Left lung (tissue), 14 donors: ENCODE measurements at places on chromosomes 5 and 9. TPM values are rescaled to one million over a fixed set of nuclear protein-coding genes. Genes with fewer than 3 reads are reported as not detected.
A peak's percentile ranks its signal among the peaks of the same experiment; 100 is the strongest.

GRCh38 chr5:110852053-110852452, 113.2 kb downstream of the SLC25A46 start:
- DNase-seq, result no peak

- DNase-seq, result no peak
Observed at GRCh38 chr5:135353952-135354721, 44.9 kb downstream of the MACROH2A1 start.

DNA sequence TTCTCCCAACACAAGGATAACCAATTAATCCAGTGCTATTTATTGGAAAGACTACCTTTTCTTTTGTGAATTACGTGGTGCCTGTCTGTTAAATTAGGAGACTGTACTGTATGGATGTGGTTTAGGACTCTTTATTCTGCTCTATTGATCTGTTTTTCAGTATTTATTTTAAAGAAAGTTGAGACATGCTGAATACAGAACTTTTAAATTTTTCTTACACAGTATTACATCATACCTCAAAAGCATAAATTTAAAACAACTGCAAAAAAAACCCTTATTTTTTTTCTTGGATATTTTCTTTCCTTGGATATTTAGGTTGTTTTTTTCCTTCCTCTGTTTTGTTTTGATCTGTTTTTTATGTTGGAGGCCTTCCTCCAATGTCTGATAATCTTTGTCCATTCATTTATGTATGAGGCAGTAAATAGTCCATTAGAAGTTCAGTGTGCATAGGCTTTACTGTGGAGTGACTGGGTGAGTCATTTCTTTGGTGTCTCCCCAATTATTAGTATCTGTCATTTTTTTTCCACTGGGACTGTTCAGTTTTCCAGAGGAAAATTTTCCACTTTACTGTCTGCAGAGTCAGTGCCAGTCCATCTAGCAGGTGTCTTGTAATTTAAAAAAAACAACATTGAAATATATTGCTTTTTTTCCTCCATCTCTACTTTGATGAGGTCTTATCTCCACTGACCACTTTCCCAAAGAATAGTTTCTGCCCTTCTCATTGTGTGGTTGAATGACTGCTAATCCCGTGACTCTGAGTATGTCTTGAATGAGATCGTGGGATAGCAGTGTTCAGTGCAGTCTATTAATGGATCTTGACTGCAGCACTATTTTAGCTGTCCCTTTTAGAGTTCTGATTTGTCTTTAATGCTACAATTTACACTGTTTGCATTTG, 15.2 kb downstream of the CYSTM1 start:
- no peak for DNase-seq

GRCh38 chr5:179886190-179886911, 21.3 kb downstream of the TBC1D9B start:
- no peak for DNase-seq

Gene CNTNAP3
- 5.3 TPM for total RNA-seq

- no peak for DNase-seq
Observed at GRCh38 chr9:87179553-87180340, 232.4 kb upstream of the GAS1 start.

DNA sequence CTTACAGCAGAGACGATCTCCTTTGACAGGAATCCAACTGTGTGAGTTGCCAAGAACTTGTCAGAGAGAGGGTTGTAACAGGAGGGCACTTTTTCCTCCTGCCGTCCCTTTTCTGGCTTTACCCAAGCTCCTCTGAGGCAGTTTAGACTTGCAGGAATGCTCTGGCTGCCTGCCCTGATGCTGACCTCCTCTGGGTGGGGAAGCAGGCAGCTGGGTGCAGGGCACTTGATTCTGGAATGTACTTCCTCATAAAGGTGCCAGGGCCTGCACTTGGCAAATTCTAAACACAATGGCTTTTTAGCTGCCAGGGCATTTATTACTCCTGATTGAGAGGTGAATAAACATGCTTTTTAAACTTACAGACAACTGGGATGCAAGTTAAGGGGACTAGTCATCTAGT, 190.4 kb downstream of the EPB41L4A start:
- DNase-seq, result peak; percentile 86

GRCh38 chr5:124575725-124576124, 170.7 kb downstream of the ZNF608 start:
- no peak for DNase-seq

- no peak for DNase-seq
Observed at GRCh38 chr5:76408104-76408654, 5.1 kb downstream of the IQGAP2 start.

Gene SH3TC2
- 1.0 TPM for total RNA-seq

- no peak for DNase-seq
Observed at GRCh38 chr9:71302776-71303175, 181.4 kb upstream of the TRPM3 start.

GRCh38 chr5:66164044-66164790, 20.1 kb downstream of the SREK1 start:
- no peak for DNase-seq

Gene PRDM9
- total RNA-seq, result not detected

DNA sequence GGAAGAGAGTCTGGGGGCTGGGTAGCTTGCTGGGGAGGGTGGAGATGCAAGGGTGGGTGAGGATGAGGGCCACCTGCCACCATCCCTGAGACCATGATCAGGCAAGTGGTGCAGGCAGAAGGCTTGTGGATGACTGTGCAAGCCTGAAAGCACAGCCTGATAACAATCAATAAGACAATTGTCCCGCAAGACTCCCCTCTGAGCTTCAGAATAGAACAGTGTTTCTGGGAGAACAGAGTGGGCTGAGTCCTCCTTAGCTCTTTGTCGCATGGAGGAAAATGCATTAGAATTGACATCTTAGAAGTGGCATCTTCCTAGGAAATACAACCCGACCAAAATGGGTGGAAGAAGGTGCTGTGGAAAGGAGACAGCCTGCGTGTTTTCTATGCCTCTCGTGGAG, 6.6 kb downstream of the GADD45G start:
- no peak for DNase-seq

Gene SLCO4C1
- total RNA-seq, result 27.4 TPM

DNA sequence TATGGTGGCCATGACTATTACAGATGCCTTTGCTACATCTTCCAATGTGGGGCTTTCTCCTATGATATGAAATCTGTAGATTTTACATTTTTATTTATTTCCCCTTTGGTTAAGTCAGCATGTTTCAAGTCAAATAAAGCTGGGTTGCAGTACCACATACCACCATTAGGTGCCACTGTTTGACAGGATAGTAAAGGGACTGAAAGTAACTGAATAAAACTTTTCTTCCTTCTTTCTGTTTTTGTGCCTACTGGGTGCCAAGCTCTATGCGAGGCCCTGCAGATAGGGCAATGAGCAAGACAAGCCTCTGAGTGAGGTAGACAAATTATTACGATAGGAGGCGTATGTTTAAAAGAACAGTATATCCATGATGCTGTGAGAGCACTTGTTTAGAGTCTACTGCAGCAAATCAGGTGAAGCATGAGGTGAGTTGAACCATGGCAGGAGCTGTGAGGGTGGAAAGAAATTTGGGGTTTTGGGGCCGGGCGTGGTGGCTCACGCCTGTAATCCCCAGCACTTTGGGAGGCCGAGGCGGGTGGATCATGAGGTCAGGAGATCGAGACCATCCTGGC, 64.8 kb downstream of the GDNF start:
- DNase-seq, result no peak

- no peak for DNase-seq
Observed at GRCh38 chr9:89051421-89052025, 60.3 kb downstream of the S1PR3 start.

DNA sequence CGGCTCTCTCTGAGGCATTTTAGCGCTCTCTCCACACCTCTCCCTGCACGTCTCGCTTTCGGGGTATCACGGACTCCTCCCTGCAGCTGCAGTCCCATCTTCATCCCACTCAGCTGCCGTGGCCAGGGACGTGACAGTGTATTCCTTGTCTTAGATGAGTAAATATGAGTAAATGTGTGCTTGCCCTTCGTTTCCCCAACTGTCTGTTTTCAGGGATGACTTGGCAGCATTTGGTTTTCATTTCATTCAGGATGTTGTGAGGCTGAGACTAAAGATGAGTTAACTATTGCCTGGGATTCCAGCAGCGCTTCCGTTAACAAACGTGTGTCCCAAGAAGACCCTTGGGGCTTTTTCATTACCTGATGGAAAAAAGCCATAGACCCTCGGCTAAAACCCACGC, 29.5 kb downstream of the GDNF start:
- DNase-seq, result no peak

GRCh38 chr9:96604004-96604319, 15.7 kb downstream of the CDC14B start:
- DNase-seq, result no peak

Gene TMC1
- not detected for total RNA-seq

Gene PRUNE2
- 17.7 TPM for total RNA-seq

Gene PCSK5
- 18.7 TPM for total RNA-seq

Gene PROB1
- total RNA-seq, result 1.7 TPM

GRCh38 chr5:157115502-157115901, 6.7 kb upstream of the HAVCR2 start:
- peak; percentile 36 for DNase-seq

- DNase-seq, result no peak
Observed at GRCh38 chr5:141100243-141100805, at the start of gene PCDHB3. Gene PCDHB3 (plus strand): TSS chr5:141100473. CDS start chr5:141100650, 177 bp downstream.

Gene HRCT1
- total RNA-seq, result 3.1 TPM

GRCh38 chr5:151143645-151144044, 13.9 kb downstream of the ANXA6 start:
- DNase-seq, result no peak

- no peak for DNase-seq
Observed at GRCh38 chr9:122789256-122790046, 718 bp downstream of the OR5C1 start.

DNA sequence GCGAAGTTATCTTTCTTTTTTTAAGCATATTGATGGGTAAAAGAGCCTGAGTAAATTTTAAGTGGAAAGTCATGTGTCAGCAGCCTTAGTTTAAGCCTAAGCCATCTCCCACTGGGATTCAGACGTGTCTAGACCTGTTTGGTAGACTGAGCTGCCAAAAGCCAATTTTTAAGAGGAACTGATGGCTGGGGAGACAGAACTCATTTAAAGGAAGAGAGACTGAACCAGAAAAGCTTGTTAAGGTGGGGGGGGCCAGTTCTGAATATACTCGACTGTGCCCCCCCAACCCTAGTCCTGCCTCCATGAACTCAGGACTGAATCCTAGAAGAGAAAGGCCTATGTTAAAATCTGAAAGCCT, 58.3 kb upstream of the PLPP1 start:
- DNase-seq, result no peak

Gene CDC26
- 27.8 TPM for total RNA-seq

Gene ADAMTS2
- 51.6 TPM for total RNA-seq

DNA sequence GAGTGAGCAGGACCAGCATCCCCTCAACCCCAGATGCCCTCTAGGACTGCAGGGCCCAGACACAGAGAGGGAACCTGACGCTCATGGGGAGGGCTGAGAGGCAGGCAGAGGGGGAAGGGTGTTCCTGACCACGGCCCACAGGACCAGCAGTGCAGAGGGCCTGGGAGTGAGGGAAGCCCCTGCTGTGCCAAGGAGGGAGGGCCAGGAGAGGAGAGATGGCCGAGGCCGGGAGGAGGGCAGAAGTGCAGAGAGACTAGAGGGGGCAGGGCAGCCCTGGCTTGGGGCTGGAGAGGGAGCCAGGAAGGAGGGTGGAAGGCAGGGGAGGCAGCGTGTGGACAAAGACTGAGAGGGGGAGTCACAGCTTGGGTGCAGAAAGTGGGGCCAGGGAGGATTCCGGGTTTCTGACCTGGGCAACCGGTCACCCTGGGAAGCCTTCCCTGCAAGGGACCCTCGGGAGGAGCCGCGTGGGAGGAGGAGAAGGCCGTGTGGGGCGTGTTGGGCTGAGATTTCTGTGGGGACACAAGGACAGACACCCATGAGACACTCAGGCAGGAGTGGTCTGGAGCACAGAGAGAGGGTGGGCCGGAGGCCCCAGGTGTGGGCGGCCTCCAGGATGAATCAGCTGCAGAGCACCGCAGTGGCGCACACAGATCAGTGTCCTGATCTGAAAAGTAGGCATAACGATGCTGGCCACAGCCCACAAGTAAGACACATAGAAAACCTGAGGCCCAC, 117.5 kb downstream of the ADAMTS2 start:
- DNase-seq, result peak; percentile 74

- no peak for DNase-seq
Observed at GRCh38 chr5:56717253-56717987, 97.9 kb upstream of the MAP3K1 start.

Gene SPATA31C1
- total RNA-seq, result not detected

Gene INSL6
- total RNA-seq, result not detected

- DNase-seq, result no peak
Observed at GRCh38 chr5:24391816-24392215, 253.0 kb downstream of the CDH10 start.

DNA sequence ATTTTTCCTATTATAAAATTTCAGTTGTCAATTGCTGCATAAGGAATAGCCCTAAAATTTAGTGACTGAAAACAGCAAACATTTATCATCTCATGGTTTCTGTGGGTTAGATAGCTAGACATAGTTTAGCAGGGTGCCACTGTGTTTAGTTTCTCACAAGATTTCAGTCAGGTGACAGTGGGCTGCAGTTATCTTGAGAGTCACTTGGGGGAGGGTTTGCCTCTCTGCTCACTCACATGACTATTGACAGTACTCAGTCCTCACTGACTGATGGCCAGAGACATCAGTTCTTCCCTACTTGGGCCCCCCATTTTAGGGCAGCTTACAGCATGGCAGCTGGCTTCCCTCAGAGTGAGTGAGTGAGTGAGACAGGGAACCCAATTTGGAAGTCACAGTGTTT, 42.0 kb downstream of the PBX3 start:
- no peak for DNase-seq

DNA sequence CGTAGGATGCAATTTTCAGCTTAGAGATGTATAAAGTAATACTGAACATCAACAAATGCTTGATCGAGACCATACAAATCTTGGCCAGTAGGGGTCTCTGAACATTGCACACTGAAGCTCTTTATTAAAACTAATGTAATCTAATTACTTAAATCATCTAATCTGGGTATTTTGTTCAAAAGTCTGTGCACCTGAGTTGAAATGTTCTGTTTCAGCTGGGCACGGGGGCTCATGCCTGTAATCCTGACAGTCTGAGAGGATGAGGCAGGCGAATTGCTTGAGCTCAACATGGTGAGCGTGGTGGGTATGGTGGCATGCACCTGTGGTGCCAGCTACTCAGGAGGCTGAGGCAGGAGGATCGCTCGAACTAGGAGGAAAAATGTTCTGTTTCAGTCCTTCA, 41.0 kb downstream of the ESM1 start:
- DNase-seq, result no peak

Gene SHOC1
- 0.06 TPM for total RNA-seq

GRCh38 chr5:78419396-78419795, 59.0 kb downstream of the SCAMP1 start:
- DNase-seq, result no peak
